ENCODE measurements at places on chromosomes 2 and 18.

- DNase-seq = peak; percentile 33
These were observed 118.7 kb upstream of the MSTN start for GRCh38 chr2:190181123-190181669.

GRCh38 chr2:168490015-168490874, 34.2 kb downstream of the CERS6 start:
- peak; percentile 26 for DNase-seq

DNA sequence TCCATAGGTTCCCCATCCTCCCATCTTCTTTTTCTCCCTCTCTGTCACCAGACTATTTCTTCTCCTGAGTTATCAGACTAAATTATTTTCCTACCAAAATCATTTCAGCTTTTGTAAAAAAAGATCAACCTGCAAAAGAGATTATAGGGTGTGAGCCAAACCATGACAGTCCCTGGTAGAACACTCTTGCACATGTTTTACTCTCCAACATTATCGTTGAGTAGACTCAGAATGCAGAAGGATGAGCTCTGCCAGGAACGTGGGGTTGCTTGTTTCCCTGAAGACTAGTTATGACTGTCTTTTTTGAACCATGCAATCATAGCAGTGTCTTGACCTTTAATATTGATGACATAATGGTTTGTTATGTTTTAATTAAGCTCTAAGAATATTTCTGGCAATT, 360.1 kb upstream of the VWC2L start:
- DNase-seq = no peak

GRCh38 chr2:1651121-1652033, 92.9 kb downstream of the PXDN start:
- DNase-seq = no peak

- DNase-seq = no peak
These were observed 86.2 kb downstream of the BCL2 start for GRCh38 chr18:63233334-63233733.

GRCh38 chr2:200209030-200209429, 97.5 kb upstream of the SPATS2L start:
- no peak for DNase-seq

DNA sequence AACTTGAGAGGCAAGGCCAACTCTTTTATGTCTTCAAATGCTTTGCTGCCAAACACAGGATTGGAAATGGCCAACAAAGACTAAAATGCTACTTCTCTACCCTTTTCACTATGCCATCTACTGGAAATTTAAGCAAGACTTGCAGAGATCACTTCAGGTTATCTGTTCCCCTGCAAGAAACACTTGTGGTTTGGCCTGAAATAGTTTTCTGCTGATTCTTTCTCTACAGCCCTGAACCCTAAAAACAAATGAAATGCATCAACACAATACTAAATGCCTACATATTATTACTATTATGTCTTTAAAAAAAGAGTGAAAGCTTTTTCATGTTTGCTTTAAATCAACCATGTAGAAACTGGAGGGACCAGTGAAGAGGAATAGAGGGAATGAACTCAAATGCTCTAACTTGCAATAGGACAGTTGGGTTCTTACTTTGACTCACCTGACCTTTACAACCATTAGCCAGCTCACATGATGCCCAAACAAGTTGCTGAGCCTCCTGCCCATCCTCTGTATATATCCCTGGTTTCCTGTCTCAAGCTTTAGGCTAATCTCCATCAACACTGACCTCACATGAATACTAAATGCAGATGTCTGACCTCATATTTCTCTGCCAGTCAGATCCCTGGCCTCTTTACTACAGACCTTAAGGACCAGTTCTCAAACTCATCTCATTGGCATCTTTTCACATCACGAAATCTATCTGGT, 17.5 kb upstream of the ADAM17 start:
- no peak for DNase-seq

DNA sequence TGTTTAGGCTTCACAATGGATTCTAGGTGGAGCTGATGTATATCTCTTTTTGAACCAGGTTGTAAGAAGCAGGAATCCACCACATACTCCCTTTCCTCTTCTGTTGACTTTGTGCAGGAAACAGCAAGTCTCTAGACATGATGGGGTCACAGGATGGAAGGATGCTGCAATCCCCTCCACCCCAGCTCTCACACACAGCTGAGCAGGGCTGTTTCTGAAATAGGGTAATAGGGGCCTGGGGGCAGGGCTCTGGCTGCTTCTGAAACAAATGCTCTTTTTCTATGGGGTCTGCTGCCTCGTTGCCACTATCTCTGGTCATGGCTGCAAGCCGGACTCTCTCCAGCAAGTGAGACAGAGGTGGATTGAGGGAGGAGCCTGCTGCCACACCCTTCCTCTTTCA, 148.9 kb downstream of the SOX11 start:
- DNase-seq = no peak

- no peak for DNase-seq
These were observed at the start of gene DSC1 for GRCh38 chr18:31162825-31163435. TSS of gene DSC1 (minus strand) at chr18:31162856. CDS start at chr18:31162594, 262 bp downstream.

Data from ELF-1 (cell line).